Natural killer cell treated with Interleukin-12 subunit alpha and Interleukin-12 subunit beta and Interleukin-15 and Interleukin-18, amount 100 ng/mL, for 72 hours (primary cell): ENCODE measurements at places on chromosomes 3 and 15.
A peak's percentile ranks its signal among the peaks of the same experiment; 100 is the strongest.

DNA sequence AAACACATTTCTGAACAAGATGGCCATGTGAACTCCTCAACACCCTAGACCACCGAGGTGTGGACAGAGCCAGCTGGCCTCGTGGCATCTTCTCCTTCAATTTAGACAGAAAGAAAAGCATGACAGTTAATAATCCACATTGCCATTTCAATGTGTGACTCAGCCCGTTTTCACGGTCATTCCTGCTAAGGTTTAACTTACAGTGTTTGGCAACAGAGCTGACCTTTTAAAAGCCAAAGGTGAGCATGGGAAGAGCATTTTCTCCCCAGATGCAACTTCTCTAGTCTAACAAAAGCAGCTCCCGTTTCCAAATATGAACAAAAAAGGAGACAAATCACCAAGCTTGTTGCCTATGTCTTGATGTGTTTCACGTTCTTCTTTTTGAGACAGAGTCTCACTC lies 417.6 kb upstream of the WNT5A start:
- H3K36me3 ChIP-seq = no peaks in the 10 kb centered on the region
- H3K4me1 ChIP-seq = no peaks in the 10 kb centered on the region
- H3K27ac ChIP-seq = no peak overlapping the region

DNA sequence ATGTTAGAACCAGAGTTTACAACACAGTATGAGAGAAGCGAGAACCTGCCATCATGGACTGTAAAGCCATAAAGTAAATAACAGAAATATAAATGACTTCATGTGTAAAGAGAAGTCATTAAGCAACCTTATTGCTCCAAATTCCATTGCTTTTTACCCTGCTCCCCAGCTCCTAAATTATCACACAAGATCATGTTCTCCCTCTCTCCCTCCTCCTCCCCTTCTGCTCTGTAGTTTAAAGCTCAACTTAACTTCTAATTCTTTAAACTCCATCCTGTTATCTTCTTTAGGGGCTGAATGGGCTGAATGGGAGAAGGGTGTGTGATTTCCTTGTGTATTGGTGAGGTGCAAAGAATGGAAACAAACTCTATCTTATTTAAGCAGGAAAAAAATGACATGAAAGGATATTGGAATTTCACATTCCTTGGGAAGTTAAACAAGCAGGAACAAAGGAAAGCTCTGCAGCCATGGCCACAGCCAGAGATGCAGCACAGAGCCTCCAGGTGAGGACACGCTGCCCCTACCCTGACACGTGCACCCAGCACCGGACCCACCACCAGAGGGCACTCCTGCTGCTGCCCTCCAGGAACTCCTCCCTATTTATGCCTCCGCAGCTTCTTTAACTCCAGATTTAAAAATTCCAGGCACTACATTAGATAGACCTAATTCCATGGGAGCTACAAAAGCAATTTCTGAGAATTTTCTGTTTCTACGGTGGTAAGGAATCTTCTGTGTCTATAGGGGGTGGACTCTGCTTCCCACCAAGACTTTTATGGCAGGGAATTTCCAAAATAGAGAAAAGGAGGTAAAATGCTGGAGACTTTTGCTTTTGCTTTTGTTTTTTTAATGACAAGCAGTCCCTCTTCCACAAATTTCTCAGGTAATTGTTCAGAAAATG lies 76.9 kb upstream of the ABI3BP start:
- no peak overlapping the region for H3K27ac ChIP-seq
- no peak for DNase-seq
- peaks cover 5% of the 10 kb centered on the region for H3K4me1 ChIP-seq
- peaks cover 12% of the 10 kb centered on the region for H3K27me3 ChIP-seq

GRCh38 chr15:39438799-39439592 lies 141.9 kb upstream of the THBS1 start:
- DNase-seq = no peak
- peaks cover 4% of the 10 kb centered on the region for H3K4me1 ChIP-seq
- H3K4me3 ChIP-seq = no peak overlapping the region
- H3K36me3 ChIP-seq = peaks cover 5% of the 10 kb centered on the region

- peak overlapping the region; percentile 96 for H3K4me3 ChIP-seq
- DNase-seq = no peak
- H3K27ac ChIP-seq = peak overlapping the region; percentile 99
- no peaks in the 10 kb centered on the region for H3K27me3 ChIP-seq
- peaks cover 39% of the 10 kb centered on the region for H3K4me1 ChIP-seq
Observed at GRCh38 chr15:92900731-92901071, 577 bp downstream of the CHD2 start.

DNA sequence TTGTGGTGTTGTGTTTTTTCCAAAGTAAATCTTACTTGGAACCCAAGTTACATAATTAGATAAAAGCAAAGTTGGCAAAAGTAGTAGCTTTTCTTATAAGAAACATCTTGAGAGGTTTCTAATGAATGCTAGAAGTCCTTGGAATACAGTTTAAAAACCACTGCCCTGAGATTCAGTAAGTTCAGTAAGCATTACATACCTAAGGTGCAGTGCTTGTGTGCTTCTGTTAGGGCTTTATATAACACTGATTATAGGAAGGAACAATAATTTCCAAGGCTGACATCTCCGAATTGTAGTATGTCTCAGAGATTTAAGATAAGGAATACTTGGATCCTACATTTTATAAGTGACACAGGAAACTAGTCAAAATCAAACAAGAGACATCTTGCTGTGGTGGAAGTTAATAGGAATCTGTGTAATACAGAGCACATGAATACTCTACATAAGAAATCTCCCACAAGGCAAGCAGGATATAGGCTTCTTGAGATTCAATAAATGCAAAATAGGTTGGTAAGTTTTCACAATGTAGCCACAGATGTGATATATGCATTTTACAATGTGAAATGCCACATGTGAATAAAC lies 268.2 kb downstream of the LSAMP start:
- no peak overlapping the region for H3K4me3 ChIP-seq
- H3K4me1 ChIP-seq = no peaks in the 10 kb centered on the region
- no peak for DNase-seq
- no peak overlapping the region for H3K27ac ChIP-seq
- H3K27me3 ChIP-seq = no peaks in the 10 kb centered on the region

DNA sequence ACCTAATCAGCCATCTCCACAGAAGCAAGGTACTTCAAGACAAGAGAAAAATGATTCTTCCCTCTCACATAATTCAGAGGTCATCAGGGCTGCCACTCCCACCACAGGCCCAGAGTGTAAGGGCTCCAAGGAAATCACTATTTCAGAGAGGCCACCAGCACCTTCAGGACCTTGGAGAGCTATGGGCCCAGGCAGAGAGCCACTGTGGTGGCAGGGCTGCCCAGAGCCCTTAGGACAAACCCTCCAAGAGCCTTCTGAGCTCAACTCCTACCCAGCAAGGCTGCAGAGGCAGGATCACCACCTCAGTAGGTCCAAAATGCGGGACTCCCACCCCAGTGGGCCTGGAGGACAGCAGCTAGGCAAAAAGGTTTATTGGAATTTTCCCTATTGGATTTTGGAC lies 17.9 kb upstream of the FAN1 start:
- no peak overlapping the region for H3K4me3 ChIP-seq
- peaks cover 2% of the 10 kb centered on the region for H3K27me3 ChIP-seq
- DNase-seq = no peak
- H3K27ac ChIP-seq = no peak overlapping the region
- H3K4me1 ChIP-seq = no peaks in the 10 kb centered on the region

DNA sequence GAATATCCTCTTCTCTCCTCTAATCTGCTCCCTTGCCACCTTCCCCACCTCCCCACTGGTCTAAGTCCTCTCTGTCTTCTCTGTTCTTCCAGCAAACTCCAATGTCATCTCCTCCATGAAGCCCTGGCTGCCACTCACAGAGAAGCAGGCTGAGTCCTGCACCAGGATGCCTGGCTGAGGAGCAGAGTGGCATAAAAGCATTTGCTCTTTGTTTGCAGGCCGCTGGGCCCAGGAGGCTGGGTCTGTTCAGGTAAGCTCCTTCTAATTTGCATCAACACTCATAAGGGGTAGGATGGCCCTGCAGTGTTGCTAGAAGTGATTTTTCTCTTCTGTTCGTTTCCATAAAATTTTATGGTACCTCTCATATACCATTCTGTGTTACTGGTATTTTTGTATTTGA lies 43.2 kb upstream of the KLHL25 start:
- no peak for DNase-seq
- no peak overlapping the region for H3K27ac ChIP-seq
- H3K4me3 ChIP-seq = no peak overlapping the region

GRCh38 chr3:52372822-52373504 lies 56.8 kb downstream of the DNAH1 start:
- H3K4me3 ChIP-seq = no peak overlapping the region
- no peak for DNase-seq
- no peaks in the 10 kb centered on the region for H3K36me3 ChIP-seq
- H3K4me1 ChIP-seq = peaks cover 2% of the 10 kb centered on the region

GRCh38 chr3:107407355-107407754 lies 30.1 kb downstream of the CCDC54 start:
- H3K4me1 ChIP-seq = no peaks in the 10 kb centered on the region
- DNase-seq = no peak
- H3K36me3 ChIP-seq = peaks cover 7% of the 10 kb centered on the region
- H3K27ac ChIP-seq = no peak overlapping the region
- peaks cover 3% of the 10 kb centered on the region for H3K27me3 ChIP-seq
- no peak overlapping the region for H3K4me3 ChIP-seq

DNA sequence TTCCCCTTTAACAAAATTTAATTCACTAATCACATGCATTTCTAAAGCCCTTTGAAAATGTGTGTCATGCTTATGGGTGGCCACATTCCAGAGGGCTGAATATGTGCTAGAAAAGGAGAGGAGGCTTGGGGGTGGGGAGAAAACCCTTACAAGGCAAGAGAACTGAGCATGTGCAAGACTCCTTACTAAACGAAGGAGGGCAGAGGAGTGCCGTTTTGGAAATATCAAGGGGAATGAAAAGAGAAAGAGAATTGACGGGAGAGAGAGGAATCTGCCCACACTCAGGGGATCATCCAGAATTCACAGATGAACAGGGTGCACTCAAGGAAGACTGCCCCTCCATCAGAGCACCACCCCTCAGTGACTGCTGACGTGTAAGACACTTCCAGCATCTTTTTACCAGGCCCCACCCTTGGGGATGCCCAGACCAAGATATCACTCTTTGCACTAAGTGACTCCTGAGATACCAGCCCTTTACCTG lies 37.9 kb upstream of the TSC22D2 start:
- no peak for DNase-seq
- H3K27me3 ChIP-seq = no peaks in the 10 kb centered on the region
- no peak overlapping the region for H3K4me3 ChIP-seq
- no peaks in the 10 kb centered on the region for H3K36me3 ChIP-seq
- peaks cover 4% of the 10 kb centered on the region for H3K4me1 ChIP-seq

DNA sequence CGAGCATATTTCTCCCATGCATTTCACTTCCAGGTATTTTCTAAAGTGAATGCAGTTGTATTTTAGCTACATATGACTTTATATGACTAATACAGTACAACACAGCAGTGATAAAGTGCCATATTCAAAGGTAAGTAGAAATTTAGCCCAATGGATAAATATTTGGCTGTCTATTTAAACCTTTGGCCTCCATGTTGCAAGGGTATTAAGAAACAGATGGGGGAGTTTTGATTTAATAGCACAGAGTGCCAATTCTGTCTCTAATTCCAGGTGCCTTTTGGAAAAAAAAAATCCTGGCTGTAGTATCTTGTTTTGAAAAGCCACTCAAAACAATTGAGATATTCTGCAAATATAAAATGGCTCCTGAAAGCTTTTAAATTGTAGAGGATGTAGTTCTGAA lies 44.9 kb upstream of the SGO1 start:
- no peaks in the 10 kb centered on the region for H3K36me3 ChIP-seq
- no peak overlapping the region for H3K27ac ChIP-seq
- DNase-seq = no peak

- no peaks in the 10 kb centered on the region for H3K4me1 ChIP-seq
- no peak overlapping the region for H3K4me3 ChIP-seq
- peak overlapping the region; percentile 9 for H3K27ac ChIP-seq
- H3K27me3 ChIP-seq = peaks cover 6% of the 10 kb centered on the region
Observed at GRCh38 chr3:194854659-194855390, 169.1 kb downstream of the FAM43A start.

DNA sequence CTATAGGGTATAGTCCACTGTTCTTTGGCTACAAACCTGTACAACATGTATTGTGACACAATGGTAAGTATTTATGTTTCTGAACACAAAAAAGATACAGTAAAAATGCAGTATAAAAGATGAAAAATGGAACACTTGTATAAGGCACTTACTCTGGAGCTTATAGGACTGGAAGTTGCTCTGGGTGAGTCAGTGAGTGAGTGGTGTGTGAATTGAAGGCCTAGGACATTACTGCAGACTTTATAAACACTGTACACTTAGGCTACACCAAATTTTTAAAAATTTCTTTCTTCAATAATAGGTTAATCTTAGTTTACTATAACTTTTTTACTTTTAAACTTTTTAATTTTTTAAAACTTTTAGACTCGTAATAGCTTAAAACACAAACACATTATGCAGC lies 10.5 kb upstream of the PDZRN3 start:
- H3K27me3 ChIP-seq = no peaks in the 10 kb centered on the region
- H3K4me3 ChIP-seq = no peak overlapping the region
- H3K27ac ChIP-seq = no peak overlapping the region
- H3K4me1 ChIP-seq = no peaks in the 10 kb centered on the region

DNA sequence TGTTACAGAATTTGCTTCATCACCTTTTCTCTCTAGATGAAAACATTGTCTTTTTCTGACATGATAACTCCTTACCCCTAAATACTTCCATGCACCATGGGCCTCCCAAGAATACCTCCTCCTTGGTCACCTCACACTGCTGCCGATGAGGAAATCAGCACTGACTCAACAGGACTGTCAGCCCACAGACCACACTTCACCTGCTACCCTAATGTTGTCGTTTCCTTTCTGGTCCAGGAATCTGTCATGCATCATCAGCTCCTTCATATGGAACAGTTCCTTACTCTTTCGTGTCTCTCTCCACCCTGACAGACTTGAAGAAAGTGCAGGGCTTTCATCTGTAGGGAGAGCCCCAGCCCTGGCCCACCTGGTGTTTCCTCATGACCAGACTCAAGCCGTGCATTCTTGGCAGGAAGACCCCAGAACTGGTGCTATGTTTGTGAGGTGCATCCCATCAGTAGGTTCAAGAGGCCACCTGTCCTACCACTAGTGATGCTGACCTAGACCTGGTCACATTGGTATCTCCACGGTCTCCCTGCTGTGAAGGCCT lies 41.1 kb upstream of the PLXNA1 start:
- no peak overlapping the region for H3K27ac ChIP-seq
- no peaks in the 10 kb centered on the region for H3K27me3 ChIP-seq

DNA sequence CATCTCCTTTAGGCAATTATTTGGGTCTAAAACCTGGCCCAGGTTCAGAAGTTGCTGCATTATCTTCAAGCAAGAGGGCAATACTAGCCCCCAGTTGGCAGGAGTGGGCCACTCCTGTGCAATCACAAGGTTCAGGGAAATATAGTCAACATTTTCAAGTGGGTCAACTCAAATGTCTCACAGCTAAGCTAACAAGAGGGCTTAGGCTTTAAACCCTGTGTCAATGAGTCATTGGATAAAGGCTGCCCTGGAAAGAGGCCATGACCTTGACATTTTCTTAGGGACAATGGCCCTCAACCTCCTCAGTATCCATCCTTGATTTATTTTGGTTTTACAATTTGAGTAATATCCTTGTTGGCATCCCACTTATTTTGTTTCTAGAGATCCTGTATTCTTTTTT lies 73.5 kb upstream of the DCP1A start:
- no peak overlapping the region for H3K4me3 ChIP-seq
- H3K27me3 ChIP-seq = peaks cover 19% of the 10 kb centered on the region
- no peak for DNase-seq

- peaks cover 51% of the 10 kb centered on the region for H3K4me1 ChIP-seq
- H3K27me3 ChIP-seq = peaks cover 29% of the 10 kb centered on the region
- H3K4me3 ChIP-seq = peak overlapping the region; percentile 86
Observed at GRCh38 chr15:99504071-99504822, 61.5 kb upstream of the MEF2A start.

- H3K36me3 ChIP-seq = no peaks in the 10 kb centered on the region
- no peak overlapping the region for H3K27ac ChIP-seq
- no peaks in the 10 kb centered on the region for H3K4me1 ChIP-seq
- H3K4me3 ChIP-seq = no peak overlapping the region
- DNase-seq = no peak
- H3K27me3 ChIP-seq = no peaks in the 10 kb centered on the region
Observed at GRCh38 chr3:146092230-146092629, 68.8 kb downstream of the PLOD2 start.
